ENCODE measurements at places on chromosomes 3 and 15.

DNA sequence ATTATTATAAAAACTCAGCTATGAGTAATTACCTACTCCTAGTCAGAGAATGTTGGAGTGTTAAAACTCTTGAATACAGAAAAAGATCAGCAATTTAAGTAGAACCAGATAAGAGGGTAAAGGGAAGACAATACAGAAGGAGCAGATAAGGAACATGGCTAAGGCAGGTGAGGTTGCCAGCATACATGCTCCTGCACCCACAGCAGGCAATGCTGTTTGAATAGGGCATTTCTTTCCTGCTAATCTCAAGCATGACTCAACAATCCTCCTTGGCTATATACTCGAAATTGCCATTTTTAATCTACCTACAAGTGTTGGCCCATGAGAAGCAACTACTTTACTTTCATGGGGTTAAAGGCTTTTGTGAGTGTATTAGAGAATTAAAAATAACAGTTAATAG lies 494.5 kb downstream of the DIPK2A start:
- no peak for DNase-seq

DNA sequence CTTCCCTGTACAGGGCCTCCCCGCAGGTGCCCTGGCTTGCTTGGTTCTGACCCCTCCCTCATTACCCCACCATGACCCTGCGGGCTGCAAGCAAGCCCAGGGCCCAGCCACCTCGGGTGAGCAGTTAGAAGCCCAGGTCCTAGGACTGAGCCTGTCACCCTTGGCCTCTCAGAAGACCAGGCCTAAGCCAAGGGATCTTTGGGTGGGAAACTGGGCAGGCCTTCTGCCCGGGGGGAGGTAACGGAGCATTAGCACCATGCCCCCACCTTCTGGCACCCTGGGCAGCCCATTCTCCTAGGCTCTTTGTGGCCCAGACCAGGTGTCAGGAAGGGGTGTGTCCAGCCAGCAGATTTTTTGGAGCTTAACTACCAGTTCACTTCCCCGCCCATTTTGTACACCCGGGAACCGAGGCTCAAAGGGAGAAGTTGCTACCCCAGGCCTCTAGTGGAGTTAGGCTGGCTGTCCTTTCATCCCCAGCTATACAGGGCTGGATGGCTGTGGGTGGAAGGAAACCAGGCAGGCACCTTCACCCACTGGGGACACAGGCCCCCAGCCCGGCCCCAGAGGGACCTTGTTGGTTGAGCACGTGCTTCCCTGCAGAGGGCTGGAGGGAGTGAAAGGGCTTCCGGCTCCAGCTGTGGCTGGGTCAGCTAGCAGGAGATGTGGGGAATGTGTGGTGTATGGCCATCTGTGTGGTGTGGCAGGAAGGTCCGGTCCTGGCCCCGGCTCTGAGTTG lies 1.4 kb downstream of the CSK start:
- DNase-seq: peak; percentile 59

GRCh38 chr3:107216229-107216628 lies 161.0 kb upstream of the CCDC54 start:
- no peak for DNase-seq

DNA sequence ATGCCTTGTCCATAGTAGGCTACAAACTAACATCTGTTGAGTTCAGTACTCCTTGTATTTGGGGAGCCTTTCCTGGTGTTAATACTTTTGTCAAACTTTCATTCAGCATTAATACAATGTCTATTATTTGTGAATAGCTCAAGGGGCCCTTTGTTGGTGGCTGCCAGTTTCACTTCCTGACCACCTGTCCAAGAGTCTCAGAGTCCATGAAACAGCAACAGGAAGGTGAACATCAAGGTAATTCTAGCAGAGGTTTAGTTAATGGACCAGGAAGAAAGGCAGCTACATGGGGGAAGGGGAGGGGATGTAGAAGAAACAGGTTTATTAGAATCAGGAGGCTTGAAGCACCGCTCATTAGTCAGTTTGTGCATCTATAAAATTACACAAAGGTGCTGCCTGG lies 386.9 kb downstream of the PDCD6IP start:
- DNase-seq: peak; percentile 20

- no peak for DNase-seq
Measured at GRCh38 chr15:34628577-34629152, 45.2 kb upstream of the GOLGA8B start.

- no peak for DNase-seq
Measured at GRCh38 chr3:8458711-8459110, 42.9 kb upstream of the LMCD1 start.

DNA sequence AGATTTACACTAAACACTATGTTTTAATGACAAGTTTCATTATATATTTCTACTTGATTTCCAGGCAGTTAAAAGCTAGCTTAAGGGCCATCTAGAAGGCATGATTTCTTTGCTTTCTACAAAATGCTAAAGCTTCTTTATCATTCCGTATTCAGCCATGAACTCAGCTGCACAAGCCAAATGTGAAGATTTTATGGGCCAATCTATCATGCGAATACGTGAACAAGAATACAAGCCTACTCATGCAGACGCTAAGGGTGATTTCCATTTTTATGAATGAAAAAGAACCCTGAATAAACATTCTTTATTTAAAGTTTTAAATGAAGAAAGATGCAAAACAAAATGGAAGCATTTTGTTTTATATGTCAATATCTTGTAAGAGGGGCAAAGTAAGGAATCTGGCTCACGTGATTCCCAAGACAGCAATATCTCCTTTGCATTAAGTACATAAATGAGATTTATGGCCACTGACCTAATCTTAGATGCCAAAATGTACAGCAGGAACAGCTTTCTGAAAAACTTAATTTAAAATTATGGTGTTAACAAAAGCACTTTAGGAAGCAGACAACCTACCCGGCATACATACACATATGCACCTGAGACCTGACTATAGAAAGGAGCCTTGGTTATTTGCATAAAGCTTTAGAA lies 215.8 kb downstream of the DPH6 start:
- DNase-seq: no peak

DNA sequence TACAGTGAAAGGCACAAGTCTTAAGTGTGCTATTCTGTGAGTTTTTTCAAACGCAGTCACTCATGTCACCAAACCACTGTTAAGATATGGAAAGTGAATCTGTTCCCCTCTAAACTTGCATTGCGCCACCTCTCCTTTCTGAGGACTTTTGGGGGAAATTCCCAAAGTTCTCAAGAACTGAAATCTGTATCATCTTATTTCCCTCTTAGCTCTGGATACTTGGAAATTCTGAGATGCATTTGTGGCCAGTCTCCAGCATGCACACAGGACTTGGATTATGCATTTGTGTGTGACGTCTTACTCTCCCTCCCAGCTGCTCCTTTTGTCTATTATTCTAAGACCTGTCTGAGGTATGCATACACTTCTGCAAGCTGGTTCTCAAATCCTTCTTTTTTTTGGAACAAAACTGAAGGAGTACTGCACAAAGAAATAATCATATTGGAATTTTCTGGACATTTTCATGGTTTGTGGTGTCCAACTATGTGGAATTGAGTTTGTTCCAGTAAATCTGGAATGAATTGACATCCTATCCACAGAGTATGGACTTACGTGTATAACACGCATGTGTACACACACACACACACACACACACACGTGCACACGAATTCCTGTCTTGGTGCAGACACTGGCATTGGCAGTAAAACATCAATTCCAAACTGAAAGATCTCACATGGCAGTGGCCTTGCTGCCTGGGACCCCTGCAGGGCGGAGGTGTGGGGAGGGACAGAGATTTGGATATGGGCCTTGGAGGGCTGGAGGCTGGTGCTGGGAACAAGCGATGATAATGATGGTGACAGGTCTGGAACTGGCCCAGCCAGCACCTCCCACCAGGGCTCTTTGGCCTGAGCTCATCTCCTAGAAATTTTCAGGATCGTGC lies 8.2 kb upstream of the LCTL start:
- DNase-seq: no peak

GRCh38 chr3:127368186-127369032 lies 80.6 kb upstream of the PRR20G start:
- DNase-seq: peak; percentile 39

GRCh38 chr3:166864473-166865467 lies 515.3 kb downstream of the ZBBX start:
- no peak for DNase-seq
